ENCODE measurements at places on chromosomes 4 and X.

- DNase-seq, result peak; percentile 82
Observed at GRCh38 chr4:89316931-89317366, 9.3 kb upstream of the GPRIN3 start.

- no peak for DNase-seq
Observed at GRCh38 chrX:40004921-40005291, 92.9 kb downstream of the BCOR start.

DNA sequence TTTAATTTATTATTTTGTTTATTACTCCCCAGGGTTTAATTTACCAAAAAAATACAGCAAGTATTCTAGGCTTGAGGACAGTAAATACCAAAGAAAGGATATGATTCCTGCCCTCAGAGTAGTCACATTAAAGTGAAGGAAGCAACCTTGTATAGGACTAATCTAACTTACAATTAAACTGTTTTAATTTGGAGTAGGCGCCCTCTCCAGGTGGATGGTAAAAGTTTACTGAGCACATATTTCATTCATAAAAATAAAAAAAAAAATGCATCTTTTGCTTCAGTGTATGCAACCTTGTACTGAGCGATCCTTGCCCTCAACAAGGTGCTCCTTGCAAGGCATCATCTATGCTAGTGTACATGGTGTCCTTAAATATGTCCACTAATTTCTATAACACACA is 72.0 kb upstream of the MAGEB16 start:
- peak; percentile 6 for DNase-seq

GRCh38 chr4:101171747-101172146 is 175.6 kb downstream of the PPP3CA start:
- DNase-seq, result no peak

- no peak for DNase-seq
Observed at GRCh38 chrX:2867206-2867605, 38.5 kb downstream of the GYG2 start.

DNA sequence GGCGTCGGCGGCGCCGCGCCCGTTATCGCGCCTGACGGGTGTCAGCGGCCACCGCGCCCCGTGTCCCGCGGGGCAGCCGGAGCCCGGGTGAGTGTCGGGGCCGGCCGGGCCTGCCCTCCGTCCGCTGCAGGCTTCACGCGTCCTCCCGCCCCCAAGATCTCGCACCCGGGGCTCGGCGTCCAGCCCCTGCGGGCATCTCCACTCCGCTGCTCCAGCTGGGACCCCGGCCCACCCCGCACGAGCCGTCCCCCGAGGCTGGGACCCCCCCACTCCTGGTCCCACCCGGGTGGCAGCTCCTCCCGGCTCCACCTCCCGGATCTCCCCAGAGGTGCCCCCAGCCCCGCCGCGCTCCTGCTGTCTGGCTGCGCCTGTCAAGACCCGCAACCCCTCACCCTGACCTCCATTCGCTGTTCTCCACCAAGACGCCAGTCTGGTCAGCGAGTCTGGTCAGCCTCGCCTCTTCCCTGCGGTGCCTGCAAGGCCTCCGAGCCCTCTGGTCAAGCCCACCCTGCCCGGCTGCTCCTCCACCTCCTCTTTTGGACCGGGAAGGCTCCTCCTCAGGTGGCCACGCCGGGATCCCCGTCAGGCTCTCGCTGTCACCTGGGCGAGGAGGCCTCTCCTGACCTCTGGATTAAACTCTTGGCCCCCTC is 66.0 kb upstream of the NKX1-1 start:
- DNase-seq, result no peak

GRCh38 chrX:101485212-101485949 is at the start of gene ARMCX4:
Gene ARMCX4 (plus strand): TSS chrX:101485456. CDS start chrX:101488590, 3,134 bp downstream.
- DNase-seq, result peak; percentile 38

DNA sequence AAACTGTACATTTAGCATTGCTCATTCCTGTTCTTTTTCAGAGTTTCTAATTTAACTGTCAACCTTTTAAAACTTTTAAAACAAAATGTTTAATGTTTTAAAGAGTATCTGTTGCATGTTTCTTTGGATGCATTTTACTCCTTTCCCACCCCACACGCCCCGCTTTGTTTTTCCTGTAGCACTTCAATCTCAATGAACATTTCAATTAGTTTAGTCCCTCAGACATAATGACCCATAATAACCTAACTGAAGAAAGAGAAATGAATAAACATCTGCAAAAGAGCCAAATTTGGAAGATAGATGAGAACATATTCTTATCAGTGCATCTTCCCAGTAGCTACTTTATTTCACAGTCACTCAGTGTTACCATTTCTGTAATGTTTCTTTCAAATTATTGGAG is 7.5 kb downstream of the PCDH10 start:
- DNase-seq, result no peak

- peak; percentile 41 for DNase-seq
Observed at GRCh38 chr4:158856852-158857251, 88.0 kb downstream of the FNIP2 start.

DNA sequence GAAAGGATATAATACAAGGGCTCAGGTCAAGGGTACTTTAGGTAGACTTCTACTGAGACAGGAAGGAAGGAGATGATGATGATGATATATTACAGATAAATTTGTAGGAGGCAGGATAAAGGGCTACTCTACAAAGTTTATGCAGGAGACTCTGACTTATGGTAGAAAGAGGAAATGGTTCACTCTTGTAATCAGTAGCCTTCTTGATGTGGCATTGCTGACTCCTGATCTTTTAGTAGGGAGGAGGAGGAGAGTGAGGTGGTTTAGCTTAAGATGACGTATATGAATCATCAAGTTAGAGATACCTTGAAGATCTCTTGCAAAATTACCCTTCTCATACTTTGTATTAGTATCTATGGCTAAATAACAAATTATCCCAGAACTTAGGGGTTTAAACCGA is 4.7 kb downstream of the BLTP1 start:
- DNase-seq, result peak; percentile 19

GRCh38 chr4:143344774-143345173 is 8.1 kb downstream of the GAB1 start:
- DNase-seq, result no peak

GRCh38 chr4:56656346-56656643 is 24.8 kb downstream of the HOPX start:
- peak; percentile 82 for DNase-seq

DNA sequence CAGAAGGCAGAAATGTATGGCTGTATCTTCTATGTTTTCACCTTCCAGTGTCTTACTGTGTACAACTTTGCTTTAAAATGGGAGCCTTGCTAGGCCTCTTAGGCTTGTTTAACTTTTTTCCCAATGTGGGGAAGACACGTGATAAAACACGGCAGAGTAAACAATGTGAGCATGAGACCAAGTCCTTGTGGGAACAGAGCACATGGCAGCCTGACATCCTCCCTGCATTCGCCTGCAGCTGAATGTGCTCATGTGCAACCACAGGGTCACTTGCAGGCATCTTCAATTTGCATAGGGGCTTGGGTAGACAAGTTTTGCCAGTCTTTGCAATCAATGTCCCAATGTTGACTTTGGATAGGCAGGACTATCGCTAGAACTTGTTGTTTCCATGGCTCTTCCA is 91.8 kb downstream of the CCNG2 start:
- no peak for DNase-seq

DNA sequence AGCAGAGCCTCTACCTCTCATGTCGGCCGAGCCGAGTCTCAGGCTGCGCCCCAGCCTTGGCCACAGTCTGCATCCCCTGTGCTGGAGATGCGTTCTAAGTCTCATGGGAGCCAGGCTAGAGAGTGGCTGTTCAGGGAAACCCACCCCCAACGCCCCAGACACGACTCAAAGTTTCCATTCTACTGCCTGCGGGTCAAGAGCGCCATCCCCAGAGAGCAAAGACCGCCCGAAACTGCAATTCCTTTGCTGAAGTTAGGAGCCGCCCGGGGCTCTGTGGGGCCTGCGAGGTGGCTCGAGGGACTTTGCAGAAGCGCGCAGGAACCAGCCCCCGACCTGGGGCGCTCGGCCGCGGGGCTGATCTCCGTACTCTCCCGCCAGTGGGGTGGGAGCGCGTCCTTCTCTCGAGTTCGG is 10.0 kb upstream of the ELF4 start:
- peak; percentile 17 for DNase-seq

GRCh38 chr4:186948361-186949242 is 224.9 kb upstream of the FAT1 start:
- no peak for DNase-seq

- DNase-seq, result peak; percentile 26
Observed at GRCh38 chrX:45715748-45716147, 515.1 kb upstream of the DIPK2B start.

- peak; percentile 19 for DNase-seq
Observed at GRCh38 chr4:87497159-87497558, 32.0 kb downstream of the SPARCL1 start.

GRCh38 chr4:129189630-129190029 is 93.7 kb downstream of the C4orf33 start:
- no peak for DNase-seq

DNA sequence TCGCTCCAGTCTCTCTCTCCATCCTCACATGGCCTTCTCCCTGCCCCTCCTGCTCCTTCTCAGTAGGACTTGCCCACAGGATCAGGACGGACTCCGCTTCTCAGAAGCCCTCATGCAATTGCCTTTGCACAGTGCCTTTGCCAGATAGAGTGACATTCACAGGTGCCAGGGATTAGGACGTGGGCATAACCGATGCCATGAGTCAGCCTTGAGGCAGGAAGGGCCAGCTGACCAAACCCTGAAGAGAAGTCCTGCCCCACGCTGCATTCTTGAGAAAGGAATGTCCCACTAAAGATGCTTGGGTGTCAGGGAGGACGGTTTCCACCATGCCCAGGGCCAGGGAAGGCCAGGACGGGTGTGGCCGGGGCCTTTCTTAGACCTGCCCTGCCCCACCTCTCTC is 6.6 kb upstream of the GRPEL1 start:
- no peak for DNase-seq

DNA sequence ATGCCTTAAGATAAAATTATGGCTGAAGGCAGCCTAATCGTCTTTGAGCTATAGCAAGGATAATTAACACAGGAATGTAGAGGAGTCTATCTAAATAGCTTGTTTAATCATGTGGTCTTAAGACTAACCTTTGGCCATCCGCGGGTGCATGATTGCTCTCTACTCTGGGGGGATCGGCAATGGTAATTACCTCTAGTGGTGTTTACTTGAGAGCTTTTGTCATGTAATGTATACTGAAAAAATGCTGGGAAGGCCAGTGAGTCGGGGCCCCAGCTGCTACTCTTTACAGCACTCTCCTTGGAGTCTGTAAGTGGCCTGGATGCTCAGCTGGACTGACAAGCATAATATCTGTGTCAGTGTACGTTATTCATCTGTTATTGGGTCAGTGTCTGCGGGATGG is 65.5 kb upstream of the GNPDA2 start:
- no peak for DNase-seq

DNA sequence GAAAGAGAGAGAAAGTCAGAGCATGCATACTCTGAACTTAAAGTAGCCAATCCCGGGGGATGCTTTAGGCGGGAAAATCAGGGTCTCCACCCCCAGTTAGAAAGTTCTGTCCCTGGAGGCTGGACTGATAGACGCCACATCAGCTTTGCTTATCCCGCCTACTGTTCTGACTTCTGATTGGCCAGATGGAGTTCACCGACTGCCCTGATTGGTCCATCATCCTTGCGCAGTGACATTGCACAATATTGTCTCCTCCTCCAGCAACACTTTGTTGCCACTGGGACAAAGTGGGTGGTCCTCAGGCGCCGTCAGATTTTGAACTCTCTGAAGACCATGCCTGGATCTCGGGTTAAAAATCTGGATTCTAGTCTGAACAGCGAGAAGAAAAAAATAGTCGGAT is 50.3 kb downstream of the SSX3 start:
- no peak for DNase-seq

All from activated CD4-positive, alpha-beta T cell treated with anti-CD3 and anti-CD28 coated beads, Interleukin-10, Interleukin-2, amounts not matched to agents 100 ng/mL and 50 ng/mL, durations not matched to agents 16 hours and 8 hours (primary cell).